NCI-H82 (cell line): ENCODE measurements at places on chromosomes 6 and 20.

GRCh38 chr6:90098001-90098531 is 198.6 kb downstream of the BACH2 start:
- DNase-seq = no peak

DNA sequence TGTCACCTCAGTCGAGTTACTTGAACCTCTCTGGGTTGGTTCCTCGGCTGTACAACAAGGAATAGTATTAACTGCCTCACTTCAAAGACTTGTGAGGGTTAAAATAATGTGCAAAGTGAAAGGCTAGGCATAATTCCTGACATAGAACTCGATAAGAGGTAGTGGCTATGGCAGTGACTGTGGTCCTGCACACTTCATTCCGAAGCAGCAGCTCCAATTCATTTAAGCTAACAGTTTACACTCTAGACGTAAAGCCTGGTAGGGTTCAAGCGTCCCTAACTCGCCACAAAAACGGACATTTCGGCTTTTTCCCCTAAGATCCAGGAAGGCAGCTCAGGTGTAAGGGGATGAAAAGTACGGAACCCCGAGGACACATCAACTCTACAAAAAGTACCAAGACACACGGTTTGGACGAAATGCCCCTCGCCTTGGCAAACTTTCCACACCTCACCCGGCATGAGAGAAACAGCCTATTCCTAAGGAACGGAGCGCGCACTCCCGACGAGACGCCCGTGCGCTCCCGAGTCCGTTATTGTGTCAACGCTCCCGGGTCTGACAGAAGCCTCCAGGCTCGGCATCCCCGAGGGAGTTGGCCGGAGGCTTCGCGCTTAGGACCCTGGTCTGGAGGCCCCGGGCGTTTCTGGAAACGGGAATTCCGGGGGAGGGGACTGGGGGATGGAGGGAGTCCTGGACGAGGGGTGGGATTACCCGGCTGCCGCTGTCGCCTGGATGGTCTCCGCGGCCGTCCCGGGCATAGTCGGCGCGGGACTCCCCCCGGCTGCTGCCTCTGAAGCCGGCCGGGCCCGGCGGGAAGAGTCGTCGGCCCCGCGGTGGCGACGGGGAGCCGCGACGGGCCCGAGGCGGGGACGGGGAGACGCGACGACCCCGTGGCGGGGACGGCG is 937 bp downstream of the ZNF318 start:
- DNase-seq = peak; percentile 71

- no peak for DNase-seq
These were observed 22.6 kb upstream of the CHMP4B start for GRCh38 chr20:33788351-33789049.

- no peak for DNase-seq
These were observed 149.7 kb downstream of the TFAP2C start for GRCh38 chr20:56778765-56779195.

DNA sequence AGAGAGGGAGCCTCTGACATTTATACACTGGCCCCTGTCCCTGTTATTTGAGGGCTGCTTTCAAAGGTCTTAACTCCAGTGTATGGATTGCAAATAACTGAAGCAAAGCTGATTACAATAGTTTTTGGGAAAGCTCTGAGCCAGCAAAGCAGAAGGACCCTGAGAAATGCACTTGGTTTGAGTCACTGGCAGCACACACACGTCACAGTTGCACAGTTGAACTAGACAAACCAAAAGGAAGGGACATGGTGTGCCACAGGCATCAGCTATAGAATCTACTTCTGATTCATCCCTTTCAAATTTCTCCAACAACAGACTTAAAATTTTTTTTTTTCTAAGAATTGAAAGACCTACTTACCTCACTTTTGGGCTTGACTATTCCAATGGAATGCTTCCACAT is 56.4 kb downstream of the SNRNP48 start:
- no peak for DNase-seq

DNA sequence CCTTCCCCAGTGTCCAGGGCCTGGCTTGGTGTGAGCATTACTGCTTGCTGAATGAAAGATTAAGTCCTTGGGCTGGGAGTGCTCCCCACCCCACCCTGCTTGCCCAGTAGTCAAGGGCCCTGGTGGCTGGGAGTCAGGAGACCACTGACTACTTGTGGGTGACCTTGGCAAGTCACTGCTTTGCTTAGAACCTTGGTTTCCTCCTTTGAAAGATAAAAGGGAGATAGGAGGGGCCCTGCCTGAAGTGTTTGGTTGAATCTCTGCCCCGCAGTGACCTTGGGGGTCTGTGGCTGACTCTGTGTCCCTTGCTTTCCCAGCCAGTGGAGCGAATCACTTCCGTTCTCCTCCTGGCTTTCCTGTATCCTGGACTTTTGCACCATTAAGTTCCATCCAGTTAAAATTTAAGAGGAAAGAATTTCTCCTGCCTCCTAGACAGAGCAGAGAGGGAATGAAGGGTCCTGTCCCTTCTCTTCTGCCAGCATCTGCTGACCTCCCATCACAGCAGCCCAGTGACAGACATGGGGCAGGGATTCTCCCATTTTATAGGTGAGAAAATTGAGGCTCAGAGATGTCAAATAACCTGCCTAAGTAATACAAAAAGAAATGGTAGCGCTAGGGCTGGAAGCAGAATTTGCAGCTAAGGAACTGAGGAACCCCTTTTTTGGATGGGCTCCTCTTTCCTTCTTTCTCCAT is 3.5 kb upstream of the EPB41L1 start:
- no peak for DNase-seq

DNA sequence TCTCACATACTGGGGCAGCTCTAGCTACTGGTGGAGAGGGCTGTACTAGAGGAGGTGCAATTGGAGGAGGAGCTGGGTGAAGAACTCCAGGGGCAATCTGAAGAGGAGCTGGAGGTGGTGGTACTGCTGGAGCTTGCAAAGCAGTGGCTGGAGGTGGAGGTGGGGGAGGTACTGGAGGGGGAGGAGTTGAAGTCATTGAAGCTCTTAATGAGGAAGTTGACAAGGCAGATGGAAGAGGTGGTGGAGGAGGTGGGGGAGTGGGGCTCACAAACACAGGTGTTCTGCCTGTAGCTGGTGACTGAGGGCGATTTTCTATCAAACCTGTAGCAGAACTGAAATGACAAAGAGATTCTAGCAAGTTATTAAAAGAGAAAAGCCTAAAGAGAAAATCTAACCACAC is 77.6 kb downstream of the WASF1 start:
- DNase-seq = no peak

GRCh38 chr20:38229376-38230252 is 30.9 kb downstream of the KIAA1755 start:
- peak; percentile 71 for DNase-seq

DNA sequence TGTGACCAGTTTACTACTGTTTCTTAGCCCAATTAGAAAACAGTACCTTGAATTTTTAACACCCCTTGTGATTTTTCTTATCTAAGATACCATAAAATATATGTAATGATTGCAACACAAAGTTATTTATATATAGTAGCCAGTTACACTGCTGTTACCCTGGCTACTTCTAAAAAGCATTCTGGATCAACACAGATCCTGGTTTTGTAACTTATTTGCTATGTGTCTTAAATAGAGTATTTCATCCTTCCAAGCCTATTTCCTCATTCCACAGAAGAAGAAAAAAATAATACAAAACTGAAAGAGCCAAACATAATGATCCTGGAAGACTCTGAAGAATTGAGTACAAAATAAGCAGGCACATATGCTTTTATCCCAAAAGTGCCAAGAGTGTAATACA is 19.0 kb upstream of the GSTA4 start:
- no peak for DNase-seq

GRCh38 chr20:62611819-62612218 is 30.5 kb upstream of the SLCO4A1 start:
- DNase-seq = no peak

DNA sequence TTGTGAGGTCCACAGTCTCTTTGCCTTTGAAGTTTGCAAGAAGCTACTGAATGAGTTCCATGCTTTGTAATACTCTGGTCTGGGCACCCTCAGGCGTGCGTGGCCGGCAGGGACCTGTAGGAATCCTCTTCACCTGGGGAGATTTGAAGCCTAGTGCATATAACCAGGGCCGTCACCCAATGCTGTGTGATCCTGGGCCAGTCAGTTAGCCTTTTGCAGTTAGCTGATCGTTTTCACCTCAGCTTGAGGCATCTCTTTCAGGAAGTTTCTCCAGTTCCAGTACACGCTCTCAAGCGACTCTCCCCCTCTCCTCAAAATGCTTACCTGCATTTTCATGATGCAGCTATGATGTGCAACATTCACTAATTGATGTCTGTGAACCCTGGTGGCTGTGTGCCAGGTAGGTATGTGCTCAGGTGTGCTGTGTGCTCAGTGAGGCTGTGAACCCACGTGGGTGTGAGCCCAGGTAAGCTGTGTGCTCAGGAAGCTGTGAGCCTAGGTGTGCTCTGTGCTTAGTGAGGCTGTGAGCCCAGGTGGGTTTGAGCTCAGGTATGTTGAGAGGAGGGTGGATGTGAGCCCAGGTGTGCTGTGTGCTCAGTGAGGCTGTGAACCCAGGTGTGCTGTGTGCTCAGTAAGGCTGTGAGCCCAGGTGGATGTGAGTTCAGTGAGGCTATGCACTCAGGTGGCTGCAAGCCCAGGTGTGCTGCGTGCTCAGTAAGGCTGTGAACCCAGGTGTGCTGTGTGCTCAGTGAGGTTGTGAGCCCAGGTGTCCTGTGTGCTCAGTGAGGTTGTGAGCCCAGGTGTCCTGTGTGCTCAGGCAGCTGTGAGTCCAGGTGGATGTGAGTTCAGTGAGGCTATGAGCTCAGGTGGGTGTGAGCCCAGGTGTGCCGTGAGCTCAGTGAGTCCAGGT is 120.4 kb downstream of the PHACTR3 start:
- no peak for DNase-seq

GRCh38 chr6:160750276-160750689 is 48.2 kb downstream of the PLG start:
- peak; percentile 84 for DNase-seq

DNA sequence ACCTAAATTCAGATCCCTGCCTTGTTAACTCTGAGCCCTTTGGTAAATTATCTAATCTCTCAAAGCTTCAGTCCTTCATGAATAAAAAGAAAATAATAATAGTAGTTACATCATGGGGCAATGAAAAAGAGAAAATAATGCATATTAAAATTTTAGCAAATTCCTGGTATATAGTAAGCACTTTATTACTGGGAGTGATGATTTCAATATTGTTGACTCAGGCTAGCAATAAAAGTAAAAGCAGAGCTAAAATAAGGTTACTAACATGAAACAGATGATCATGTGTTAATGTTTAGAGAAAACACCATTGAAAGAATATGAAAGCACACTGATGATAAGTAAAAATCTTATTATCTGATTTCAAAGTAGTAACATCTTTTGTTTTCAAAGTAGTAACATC is 13.6 kb downstream of the GINS1 start:
- no peak for DNase-seq

DNA sequence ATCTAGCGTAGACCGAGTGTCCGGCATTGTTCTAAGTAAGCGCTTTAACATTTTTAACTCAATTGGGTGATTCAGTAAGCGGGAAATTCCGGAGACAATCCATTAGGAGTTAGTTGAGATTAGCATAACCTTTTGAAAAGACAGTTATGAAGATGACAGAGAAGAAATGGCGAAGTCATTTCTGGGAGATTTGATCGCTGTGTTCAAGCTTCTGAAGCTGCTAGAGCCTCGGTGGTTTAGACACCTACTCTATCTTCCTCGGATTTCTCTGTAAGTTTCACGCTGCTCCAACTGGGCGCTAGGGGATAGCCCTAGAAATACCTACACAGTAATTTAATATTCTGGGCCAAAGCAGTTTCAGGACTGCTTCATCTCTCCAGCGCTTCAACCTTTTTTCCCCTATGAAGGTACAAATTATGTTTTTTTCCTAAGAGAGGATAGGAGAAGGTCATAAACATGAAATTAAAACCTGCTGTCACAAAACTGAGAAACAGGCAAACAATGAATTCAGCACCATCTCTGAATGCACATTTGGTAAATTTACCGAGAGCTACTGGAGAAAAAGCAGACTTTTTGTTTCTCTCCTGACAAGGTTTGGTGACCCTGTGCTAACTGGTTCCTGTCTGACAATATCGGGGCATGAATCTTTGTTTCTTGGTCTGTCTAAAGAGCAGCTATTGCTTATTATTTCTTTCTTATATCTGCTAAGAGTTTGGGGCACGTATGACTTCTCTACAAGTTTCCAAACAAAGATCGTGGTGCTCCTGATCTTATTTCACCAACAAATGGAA is 22.4 kb downstream of the ZNF311 start:
- peak; percentile 86 for DNase-seq

- DNase-seq = no peak
These were observed 407.1 kb upstream of the MARCKS start for GRCh38 chr6:113450061-113450465.

DNA sequence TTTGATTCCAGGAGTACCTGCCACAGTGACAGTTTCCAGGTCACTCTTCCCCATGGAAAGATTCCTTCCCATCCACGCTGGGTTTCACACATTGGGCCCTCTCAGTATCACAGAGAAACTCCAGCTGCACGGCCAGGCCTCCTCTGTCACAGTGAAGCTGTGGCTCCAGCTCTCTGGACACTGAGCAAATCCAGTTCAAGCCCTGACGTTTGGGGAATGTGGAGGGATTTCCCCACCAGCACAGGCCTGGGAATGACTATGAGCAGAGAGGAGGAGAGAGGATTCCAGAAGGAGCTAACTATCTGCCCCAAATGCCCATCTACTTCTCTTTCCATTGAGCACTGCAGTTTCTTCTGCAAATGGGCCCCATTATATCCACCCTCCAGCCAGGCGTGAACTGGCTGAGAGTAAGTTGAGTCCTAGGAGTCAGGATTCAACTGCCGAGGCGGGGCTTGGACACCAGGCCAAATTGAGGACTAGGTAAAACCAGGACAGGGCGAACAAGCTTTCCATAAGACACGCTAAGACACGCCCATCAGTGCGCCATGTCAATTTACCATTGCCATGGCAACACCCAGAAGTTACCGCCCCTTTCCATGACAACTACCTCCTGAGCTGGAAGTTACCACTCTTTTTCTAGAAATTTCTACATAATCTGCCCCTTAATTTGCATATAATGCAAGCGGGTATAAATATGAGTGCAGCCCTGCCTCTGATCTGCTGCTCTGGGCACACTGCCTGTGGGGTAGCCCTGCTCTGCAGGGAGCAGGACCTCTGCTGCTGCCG is 9.2 kb upstream of the BNIP5 start:
- no peak for DNase-seq

GRCh38 chr6:71977884-71978283 is 91.5 kb downstream of the RIMS1 start:
- DNase-seq = peak; percentile 54

DNA sequence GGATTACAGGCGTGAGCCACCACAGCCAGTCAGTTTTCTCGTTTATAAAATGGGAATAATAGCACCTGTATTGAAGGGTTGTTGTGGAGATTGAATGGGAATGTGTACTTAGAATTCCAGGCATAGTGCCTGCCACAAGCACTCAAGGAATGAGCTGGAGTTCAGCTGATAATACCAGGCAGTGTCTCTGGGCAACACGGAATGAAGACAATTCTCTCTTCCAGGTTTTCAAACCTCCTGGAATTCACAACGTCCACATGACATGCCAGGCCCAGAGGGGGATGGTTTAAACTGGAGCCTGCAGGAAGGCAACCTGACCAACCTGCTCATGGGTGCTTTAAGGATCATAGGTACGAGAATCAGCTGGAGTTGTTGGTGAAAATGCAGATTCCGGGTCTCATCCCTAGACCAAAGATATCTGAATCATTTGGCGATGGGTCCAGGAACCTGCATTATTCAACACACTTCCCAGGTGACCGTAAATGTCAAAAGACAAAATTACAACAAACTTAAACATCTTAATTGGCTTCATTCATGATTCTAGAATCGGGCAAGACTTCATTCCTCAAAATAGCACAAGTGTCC is 1.9 kb upstream of the PTPN1 start:
- DNase-seq = no peak
